Stimulated activated CD4-positive, alpha-beta T cell treated with anti-CD3 and anti-CD28 coated beads, Interleukin-2, amount 100 ng/mL, for 24 hours (primary cell): ENCODE measurements at places on chromosomes 2 and 18.

DNA sequence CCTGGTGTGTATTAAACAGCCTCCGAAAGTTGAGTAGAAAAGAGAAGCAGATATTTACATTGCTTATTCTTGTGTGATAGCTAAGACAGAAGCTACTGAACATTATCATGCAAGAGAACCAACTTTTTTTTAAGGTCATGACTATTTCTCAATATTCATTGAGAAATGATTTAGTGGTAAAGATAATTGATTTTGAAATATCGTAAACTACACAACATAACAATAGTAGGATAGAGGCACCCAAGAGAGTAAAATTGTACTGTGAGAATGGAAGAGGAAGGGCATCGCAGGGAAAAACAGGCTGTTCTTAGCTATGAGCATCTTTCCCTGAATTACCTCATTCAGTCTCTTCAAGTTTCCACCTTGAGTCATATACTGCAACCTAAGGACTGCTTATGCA is 25.2 kb downstream of the HRH4 start:
- no peak for DNase-seq

DNA sequence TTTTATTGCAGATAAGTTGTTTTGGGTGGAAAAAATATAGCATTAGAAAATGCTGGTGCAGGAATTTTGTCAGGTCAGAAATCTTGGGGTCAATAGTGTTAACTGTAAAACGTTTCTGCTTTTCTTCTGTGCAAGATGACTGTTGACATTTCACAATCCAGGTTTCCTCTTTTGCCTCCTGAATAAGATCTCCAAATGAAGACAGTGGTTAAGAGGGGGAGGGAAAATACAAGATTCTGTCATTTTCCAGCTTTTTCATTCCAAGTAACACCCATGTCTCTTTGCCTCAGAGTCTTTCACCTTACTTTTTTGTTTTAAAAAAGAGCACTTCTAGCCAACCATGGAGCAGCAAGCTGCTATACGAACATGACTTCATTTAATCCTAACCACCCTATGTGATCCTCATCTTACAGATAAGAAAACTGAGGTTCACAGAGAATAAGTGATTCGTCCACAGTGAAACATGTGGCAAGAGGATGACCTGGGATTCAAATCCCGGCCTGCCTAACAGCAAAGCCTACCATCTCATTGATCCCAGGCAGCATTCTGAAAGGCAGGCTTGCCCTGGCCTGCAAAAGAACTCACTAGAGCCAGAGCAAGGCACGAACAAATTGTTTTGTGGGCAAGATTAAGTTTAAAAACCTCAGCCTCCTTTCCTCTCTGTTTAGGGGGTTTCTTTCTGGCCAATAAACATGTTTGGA is 3.0 kb downstream of the PLEK start:
- DNase-seq, result no peak

- DNase-seq, result no peak
Measured at GRCh38 chr2:71612581-71613402, 159.4 kb downstream of the DYSF start.

- no peak for DNase-seq
Measured at GRCh38 chr2:19711470-19712372, 190.1 kb downstream of the TTC32 start.

DNA sequence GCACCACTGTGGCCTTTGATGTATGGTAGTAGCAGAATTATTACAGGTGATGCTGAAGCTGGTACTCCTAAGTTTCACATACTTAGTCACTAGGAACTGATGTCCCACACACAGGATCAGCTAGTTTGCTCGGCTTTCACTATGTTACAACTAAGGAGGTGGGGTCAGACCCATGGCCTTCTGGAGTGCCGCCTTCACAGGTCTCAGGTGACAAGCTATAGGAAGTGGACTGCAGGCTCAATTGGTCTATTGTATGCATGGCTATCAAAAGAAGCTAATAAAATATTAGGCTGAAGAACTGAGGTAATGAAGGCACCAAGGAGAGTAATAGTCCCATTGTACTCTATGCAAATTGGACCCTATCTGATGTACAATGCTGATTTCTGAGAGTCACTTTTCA is 170.6 kb downstream of the DLGAP1 start:
- no peak for DNase-seq

DNA sequence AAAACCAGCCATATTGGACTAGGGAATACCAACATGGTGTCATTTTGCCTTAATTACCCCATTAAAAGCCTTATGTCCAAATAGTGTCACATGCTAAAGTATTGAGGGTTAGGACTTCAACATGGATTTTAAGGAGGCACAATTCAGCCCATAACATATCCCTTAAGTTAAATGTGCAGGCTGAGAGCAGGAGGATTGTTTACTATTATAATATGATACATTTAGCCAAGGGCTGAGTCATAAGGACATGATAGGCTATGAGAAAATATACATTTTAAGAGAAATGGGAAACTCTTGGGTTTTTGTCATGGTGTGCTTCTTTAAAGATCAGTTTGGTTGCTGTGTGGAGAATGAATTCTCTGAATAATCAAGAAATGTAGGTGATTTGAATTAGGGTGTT is 136.8 kb downstream of the RDH14 start:
- DNase-seq, result no peak

GRCh38 chr2:10632230-10632629 is 57.5 kb downstream of the NOL10 start:
- DNase-seq, result no peak

DNA sequence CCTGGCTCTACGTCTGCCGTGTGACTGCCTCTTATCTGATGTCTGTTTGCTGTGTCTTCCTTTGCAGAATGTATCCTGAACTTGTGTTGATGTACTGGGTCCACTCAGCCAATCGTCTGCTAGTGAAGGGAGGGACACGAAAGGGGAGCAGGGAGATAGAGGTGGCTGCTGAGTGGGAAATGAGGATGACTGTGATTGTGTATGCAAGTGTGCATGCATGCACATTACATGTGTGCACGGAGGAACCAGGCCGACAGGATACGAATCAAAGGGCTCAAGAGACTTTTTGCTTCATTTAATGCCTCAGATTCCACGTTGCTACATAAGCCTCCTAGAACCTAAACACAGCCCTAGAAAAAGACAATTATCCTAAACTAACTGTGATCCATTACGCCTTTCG is 111.2 kb downstream of the TFCP2L1 start:
- no peak for DNase-seq

- DNase-seq, result no peak
Measured at GRCh38 chr2:47334356-47335136, 68.4 kb upstream of the MSH2 start.

DNA sequence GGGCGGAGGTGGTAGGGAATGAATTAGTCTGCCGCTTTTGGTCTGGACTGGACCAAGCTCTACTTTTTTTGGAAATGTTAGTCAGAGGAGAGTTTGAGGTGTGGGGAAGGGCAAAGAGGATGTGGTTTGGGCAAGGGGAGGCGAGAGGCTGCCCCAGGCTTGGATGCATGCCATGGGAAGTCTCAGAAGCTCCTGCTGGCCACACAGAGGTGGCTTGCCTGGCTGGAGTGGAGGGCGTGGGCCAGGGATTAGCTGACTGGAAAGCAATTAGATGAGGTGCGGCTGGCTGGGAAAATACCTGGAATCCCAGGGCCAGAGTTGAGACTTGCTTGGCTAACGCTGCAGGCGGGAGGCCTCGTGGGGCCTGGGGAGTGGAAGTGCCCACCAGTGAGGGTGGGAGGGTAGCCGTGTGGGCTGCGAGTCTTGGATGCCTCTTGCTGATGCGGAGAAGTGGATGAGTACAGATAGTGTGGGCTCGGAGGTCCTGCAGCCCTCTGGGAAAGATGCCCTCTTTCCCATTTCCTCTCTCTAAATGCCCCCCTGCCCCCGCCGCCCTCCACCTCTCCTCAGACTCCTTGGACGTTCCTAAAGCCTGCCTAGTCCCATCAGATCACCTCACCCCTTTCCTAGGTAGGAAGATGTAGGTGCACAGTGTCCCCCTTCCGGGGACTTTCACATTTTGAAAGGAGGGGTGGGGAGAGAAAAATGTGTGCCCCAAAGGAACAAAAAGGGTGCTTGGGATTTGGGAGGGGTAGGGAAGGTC is 117.6 kb downstream of the SMAD7 start:
- DNase-seq, result peak; percentile 24

DNA sequence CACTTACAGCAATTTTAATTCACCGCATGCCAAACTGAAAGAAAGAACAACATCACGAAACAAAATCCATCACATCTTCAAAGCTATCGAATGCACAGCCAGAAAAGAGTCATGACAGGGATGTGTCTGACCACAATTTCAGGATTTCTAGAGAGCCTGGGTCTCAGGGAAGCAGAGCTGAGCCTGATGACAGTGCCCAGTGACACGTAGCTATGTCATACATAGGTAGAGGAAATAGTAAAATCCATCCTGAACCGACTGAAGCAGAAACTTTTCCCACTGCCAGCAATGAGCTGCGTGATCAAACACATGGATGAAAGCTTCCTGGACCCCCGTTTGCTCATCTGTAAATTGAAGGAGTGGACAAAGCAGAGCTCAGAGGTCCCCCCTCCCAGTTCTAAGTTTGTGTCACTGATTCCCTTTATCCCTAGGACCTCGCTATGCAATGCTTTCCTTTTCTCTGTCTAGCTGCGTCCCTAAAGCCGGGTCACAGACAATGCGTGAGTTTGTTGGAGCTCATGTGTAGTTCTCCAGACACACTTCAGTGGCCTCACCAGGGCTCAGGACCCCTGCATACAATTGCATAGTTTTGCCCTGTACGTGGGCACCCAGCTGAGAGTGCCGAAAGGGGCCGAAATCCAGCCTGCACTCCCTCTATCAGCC is 37.6 kb downstream of the CCBE1 start:
- no peak for DNase-seq

- DNase-seq, result no peak
Measured at GRCh38 chr18:62881509-62882016, 166.2 kb downstream of the PHLPP1 start.

GRCh38 chr18:12837747-12838146 is 46.3 kb downstream of the PTPN2 start:
- no peak for DNase-seq

- no peak for DNase-seq
Measured at GRCh38 chr2:37573451-37574388, 97.7 kb downstream of the CDC42EP3 start.

GRCh38 chr18:80250740-80251364 is 3.5 kb upstream of the PARD6G start:
- DNase-seq, result no peak

GRCh38 chr18:50135903-50136302 is 59.0 kb downstream of the MYO5B start:
- DNase-seq, result no peak
